Right forelimb (tissue), 1 donor: ENCODE measurements at places on chromosomes 11 and 22.
A peak's percentile ranks its signal among the peaks of the same experiment; 100 is the strongest.

GRCh38 chr22:22716136-22716665 is 71.8 kb downstream of the GGTLC2 start:
- DNase-seq, result no peak

GRCh38 chr11:124640666-124641065 is 18.0 kb downstream of the TBRG1 start:
- no peak for DNase-seq

DNA sequence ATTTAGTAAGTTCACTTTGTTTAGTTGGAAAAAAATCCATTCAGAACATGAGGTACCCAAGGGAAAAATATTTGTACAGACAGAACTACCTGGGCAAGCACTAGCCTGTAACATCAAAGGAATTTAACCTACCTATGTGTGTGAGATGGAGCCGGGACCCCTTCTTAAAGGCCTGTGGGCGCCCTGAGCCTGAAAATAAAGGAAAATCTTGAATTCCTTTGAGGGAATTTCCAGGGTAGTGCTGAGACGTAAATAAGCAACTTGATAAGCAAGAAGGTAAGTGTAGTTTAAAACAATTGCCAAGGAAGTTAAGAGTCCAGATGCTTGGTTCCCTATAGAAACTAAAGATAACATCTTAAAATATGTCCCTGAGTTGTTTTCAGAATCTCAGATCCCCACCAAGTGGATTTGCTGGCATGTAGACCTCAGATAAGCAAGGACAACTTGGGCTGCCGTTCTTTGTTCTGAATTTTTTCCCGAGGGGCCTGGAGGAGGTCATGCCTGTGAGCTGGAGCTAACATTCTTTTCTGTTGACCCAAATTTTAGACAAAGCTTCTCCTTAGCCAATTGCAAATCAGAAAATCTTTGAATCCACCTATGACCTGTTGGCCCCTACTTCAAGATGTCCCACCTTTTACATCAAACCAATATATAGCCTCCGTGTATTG is 31.0 kb downstream of the MED17 start:
- DNase-seq, result no peak

GRCh38 chr11:11611381-11611780 is 10.4 kb downstream of the GALNT18 start:
- no peak for DNase-seq

GRCh38 chr11:122306831-122307391 is 190.9 kb upstream of the BLID start:
- no peak for DNase-seq

DNA sequence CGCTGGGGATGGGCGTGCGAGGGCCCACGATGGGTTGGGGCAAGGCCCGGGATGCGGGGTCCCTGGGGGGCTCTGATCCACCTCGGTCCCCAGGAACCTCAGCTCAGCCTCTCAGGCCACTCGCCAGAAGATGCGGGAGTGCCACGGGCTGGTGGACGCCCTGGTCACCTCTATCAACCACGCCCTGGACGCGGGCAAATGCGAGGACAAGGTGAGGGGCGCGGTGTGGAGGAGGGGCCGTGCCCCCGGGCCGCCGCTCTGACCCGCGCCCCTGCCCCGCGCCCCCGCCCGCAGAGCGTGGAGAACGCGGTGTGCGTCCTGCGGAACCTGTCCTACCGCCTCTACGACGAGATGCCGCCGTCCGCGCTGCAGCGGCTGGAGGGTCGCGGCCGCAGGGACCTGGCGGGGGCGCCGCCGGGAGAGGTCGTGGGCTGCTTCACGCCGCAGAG is 6.3 kb downstream of the PKP3 start:
- DNase-seq, result no peak

GRCh38 chr22:27215871-27216270 is 558.5 kb downstream of the MIAT start:
- peak; percentile 9 for DNase-seq

DNA sequence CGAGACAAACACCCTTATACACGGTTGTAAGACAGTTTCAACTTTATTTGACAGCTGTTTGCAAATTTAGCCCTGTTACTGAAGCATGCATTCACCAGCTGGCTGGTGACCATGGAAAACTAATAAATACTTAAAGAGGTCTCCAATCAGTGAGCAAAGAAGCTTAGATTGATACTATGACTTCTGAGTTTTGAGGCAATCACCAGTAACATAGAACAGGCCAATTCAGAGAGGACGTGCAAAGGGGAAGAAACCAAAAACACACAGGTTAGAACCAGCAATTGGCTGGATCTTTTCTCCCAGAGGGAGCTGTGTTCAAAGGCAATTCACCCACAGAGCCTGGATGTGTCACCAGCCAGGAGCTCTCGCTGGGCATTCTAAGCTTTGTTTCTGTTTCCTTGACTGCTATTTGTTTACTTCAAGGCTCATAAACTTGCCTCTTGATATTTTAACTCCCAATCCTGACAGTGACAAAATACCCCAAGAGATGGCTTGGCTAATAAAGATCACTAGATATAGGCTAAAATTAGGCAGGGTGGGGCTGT is 113.6 kb upstream of the MTMR2 start:
- no peak for DNase-seq

- no peak for DNase-seq
Observed at GRCh38 chr11:118606844-118607228, 579 bp upstream of the PHLDB1 start.

DNA sequence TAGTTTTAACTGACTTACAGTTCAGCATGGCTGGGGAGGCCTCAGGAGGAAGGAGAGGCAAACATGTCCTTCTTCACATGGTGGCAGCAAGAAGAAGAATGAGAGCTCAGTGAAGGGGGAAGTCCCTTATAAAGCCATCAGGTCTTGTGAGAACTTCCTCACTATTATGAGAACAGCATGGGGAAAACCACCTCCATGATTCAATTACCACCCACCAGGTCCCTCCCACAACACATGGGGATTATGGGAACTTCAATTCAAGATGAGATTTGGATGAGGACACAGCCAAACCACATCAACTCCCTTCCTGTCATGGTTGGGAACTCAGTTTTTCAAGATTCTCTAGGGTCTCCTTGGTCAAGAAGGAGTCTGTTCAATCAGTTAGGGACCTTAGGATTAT is 432.9 kb upstream of the CNTN5 start:
- DNase-seq, result no peak

DNA sequence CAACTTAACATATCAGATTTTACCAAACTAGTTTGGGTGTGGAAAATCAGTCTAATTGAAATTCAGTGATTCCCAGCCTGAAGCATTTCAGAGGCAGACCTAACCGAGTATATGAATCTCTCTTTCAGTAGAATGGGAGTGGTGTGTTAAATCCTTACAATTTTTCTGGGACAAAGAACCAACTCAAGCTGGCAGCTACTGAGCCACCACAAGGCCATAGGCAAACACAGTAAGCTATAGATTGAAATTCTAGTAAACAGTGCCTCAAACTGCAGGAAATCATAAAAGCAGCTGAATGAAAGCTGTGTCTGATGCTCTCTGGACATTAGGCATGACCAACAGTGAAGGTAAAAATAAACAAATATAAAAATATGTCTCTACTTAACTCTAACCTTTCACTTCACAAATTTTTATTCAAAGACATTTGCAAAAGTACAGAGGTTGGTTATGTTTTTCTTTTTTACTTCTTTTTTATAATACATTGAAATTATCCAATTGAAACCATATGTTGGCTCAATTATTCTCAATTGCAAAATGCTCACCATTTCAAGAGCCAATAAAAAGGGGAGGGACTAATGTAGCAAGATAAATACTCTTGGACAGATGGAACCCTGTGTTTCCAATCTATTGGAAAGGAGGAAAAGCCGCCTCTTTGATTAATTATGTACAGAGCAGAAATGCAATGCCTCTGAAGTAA is 35.8 kb upstream of the FIBIN start:
- no peak for DNase-seq

DNA sequence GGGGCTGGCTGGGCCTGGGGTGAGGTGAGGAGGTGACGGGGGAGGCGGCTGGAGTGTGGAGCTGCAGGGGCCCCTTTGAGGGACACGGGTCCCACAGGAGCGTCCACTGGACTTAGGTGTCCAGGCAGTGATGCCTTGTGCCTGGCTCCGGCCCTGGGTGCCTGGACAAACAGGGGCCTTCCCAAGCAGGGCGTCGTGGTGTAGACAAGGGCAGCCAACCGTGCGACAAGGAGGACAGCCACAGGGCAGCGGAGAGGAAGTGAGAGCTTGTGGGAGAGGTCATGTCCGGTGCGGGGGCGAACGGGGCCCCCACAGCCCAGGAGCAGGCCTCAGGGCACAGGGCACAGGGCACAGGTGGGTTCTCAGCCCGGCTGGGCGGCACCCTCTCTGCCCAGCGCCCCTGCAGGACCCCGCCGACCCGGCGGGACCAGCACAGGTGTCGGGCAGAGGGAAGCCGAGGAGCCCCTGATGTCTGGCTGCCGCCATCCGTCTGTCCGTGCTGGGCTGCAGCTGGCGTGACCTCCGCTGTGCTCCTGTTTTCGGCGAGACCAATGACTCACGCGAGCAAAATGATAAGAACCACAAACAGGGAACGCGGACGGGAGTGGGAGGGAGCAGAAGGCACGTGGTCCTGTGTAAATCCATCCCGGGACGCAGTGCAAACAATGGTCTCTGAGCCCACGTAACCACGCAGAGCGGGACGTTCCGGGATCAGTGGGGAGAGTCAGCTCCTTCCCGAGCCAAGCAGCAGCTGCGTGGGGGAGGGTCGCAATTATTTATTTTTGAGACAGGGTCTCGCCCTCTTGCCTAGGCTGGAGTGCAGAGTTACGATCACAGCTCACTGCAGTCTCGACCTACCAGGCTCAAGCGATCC is 49.1 kb upstream of the A4GALT start:
- DNase-seq, result no peak

DNA sequence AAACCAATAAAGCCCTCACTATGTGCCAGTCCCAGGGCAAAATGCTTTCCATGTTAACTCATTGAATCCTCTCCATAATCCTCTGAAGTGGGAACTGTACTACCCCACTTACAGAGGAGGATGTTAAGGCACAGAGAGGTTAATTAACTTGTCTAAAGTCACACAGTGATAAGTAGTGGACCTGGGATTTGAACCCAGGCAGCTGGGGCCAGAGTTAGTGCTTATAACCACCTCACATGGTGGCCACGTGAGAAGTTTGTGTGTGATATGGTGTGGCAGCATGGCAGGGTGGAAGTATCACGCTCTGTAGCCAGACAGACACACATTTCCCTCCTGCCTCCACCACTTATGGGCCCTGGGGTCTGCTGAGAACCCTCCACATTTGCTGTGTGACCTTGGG is 16.5 kb downstream of the PARVG start:
- no peak for DNase-seq

DNA sequence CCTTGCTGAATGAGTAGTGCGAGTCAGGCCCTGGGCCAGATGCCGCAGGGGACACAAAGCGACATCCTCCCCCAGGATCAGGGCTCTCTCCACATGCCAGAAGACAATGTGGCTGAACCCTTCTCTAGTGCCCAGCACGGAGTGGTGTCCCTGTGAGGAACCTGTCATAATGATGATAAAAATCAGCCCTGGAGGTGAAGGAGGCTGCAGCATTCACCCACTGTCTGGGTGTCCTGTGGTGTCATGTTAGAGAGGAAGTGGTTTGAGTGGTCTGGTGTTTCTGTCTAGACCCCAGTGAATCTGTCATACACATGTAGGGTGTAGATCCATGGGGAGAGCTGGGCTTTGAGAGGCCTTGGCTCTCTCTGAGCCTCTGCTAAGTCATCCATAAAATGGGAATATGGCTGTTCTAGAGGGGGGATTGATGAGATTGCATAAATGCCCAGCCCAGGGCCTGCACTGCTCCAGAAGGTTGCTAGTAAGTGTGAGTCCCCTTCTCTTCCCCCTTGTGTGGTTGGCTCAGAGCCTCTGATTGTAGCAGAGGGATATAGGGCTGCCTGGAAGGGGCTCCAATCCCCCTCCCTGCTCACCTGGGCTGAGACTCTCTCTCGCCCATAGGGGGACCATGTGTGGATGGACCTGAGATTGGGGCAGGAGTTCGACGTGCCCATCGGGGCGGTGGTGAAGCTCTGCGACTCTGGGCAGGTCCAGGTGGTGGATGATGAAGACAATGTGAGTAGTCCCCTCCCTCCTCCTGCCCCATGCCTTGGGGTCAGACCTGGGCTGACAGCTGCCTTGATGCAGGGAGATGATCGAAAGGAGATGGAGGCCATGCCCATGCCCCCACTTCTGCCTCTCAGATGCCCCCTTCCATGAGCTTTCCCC is 14.3 kb downstream of the MYO7A start:
- DNase-seq, result no peak

- DNase-seq, result no peak
Observed at GRCh38 chr11:45704635-45705034, 39.2 kb upstream of the CHST1 start.

GRCh38 chr11:7645206-7645605 is 28.1 kb downstream of the CYB5R2 start:
- DNase-seq, result no peak

DNA sequence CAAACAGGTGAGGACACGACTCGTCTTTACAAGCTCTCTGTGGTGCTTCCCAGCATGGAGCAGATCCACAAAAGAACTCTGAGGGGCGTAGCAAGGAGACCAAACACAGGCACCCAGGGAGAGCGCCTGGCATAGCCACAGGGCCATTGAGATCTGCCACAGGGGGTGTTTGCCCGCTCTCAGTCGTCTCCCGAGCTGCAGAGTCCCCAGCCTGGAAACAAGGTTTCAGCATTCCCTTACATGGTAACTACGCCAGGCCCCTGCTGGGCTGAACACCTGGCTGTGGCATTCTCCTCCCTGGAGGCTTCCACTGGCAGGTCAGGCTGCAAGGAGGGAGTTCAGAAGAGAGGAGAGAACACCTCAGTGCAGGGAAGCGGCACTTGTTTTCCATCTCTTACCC is 962.1 kb downstream of the NTM start:
- no peak for DNase-seq

DNA sequence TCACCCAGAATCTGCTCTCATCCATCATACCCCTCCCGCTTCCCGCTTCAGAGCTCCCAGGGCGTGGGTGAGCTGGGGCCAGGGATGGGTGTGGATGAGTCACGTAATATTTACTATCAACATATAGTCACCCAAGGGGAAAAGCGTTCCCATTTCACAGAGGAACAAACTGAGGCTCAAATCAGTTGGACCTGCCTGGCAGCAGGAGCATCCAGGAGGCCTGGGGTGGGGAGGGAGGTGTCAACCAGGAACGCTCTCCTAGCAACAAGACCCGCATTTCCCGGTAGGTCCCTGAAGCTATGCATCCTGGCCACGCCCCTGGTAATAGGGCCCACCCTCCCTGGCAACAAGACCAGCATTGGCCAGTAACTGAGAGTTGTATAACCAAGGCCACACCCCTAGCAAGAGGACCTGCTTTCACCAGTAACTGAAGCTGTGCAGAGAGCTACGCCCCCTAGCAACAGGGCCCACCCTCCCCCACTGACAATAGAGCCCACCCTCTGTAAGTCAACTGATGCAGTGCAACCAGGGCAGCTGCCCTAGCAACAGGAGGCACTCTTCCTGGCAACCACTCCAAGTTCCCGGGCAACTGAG is 32.7 kb upstream of the TXNRD2 start:
- peak; percentile 72 for DNase-seq

- DNase-seq, result no peak
Observed at GRCh38 chr11:16154715-16155396, 201.5 kb downstream of the SOX6 start.

DNA sequence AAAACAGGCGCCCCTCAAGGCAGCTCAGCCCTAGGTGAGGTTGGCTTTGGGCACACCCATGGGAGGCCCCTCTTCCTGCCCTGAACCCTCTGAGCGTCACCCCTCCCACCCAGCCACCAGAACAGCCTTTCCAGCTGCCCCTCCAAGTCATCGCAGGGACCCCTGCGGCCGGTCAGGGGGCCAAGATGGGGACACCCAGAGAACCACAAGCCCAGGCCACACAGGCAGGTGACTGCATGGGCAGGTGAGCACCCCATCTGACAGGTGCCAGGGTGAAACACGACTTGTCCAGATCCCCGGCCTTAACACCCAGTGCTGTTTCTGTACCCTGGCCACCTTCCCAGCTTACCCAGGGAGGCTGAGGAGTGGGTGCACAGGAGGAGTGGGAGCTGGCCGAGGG is 24.6 kb upstream of the GRAMD4 start:
- no peak for DNase-seq
